ENCODE measurements at places on chromosomes 7 and 10.

- DNase-seq: no peak
Measured at GRCh38 chr10:105968666-105969065, 1195.8 kb downstream of the SORCS1 start.

- no peak for DNase-seq
Measured at GRCh38 chr10:132764108-132764507, 21.8 kb downstream of the NKX6-2 start.

DNA sequence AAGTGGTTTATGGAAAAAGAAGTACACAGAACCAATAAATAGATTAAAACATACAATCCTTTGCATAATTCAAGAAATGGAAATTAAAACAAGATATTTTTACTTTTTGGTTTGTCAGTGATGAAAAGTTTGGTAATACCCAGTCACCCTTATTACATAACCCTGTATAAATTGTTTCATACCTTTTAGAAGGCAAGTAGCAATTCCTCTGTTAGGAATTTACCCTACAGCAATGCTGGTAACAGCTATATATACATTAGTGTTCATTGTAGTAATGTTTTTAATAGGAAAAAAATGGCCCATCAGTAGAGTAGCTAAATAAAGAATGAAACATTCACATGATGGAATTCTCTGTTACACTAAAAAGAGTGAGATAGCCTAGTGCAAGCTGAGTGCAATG, 42.7 kb downstream of the PTPN12 start:
- DNase-seq: no peak

DNA sequence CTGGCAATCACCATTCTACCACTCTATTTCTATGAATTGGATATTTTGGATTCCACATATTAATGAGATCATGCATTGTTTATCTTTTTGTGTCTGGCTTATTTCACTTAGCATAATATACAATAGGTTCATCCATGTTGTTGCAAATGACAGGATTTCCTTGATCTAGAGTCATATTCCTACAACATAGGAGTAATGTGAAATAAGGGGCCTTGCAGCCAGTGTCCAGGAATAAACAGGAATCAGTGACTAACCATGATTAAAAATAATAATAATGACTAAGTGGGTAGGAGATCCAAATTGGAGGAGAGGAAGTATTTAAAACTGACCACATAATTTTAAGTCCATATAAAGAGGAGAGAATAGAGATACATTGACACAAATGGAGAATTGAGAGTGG, 49.9 kb downstream of the SCIN start:
- DNase-seq: no peak

DNA sequence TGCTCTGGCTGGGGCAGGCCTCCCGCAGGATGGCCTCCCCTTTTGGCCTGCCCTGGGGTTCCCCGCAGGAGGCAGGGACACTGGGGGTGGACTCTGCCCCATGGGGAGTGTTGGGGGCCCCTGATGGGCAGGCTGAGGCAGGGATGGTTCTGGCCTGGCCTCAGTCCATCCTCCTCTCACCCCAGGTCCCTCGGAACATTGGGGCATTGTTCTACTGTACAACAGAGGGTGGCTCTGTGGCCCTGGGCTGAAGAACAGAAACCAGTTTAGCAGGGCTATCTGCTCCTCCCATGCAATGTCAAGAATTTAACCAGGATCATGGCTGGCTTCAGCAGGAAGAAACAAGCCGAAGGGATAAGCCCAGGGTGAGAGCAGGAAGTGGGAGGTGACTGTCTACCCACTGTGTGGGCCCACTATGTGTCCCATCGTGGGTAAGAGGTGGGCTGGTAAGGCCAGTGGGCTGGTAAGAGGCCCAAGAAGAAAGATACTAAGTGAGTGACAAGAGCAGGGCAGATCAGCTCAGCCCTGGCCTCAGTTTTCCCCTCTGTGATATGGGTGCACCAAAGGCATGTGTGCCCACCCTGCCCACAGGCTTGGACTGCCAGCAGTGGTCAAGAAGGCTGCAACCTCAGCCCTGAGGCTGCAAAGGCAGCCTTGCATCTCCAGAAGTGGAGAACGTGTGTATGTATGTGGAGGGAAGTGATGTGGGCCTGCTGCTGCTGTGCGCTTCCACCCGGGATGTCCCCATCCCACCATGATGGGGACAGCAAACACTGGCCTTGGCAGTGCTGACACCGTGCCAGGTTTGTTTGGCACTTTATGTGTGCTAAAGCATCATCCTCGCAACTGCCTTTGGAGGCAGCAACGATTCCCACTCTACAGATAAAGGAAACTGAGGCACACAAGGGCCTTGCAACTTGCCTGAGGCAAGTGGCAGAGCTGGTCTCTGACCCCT, 138.9 kb downstream of the SH3PXD2A start:
- DNase-seq: no peak

GRCh38 chr7:128937647-128938543, at the start of gene IRF5:
Gene IRF5, plus strand, starts transcription at chr7:128937927. Its CDS starts 4,155 bp downstream, at chr7:128942082.
- peak; percentile 68 for DNase-seq

DNA sequence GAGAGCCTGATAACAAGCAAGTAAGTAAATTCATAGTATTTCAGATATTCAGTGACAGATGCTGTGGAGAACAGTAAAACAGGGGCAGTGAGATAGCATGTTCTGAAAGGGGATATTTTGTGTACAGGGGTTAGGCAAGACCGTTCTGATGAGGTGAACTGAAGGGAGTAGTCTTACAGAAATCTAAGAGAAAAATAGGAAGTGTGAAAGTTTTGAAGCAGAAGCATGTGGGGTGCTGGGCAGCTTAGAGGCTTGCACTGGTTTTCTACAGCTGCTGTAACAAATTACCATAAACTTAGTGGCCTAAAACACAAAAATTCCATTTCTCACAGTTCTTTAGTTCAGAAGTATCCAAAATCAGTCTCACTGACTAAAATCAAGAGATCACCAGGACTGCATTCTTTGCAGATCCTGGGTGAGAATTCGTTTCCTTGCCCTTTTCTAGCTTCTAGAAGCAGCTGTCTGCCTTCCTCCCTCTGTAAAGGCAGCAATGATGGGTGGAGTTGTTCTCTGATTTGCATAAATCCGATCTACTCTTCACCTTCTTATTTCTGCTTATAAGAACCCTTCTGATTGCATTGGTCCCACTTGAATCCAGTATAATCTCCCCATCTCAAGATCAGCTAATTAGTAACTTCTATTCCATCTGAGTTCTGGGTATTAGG, 7.5 kb upstream of the KLF14 start:
- DNase-seq: no peak

GRCh38 chr7:128324368-128324680, 19.4 kb downstream of the RBM28 start:
- no peak for DNase-seq

DNA sequence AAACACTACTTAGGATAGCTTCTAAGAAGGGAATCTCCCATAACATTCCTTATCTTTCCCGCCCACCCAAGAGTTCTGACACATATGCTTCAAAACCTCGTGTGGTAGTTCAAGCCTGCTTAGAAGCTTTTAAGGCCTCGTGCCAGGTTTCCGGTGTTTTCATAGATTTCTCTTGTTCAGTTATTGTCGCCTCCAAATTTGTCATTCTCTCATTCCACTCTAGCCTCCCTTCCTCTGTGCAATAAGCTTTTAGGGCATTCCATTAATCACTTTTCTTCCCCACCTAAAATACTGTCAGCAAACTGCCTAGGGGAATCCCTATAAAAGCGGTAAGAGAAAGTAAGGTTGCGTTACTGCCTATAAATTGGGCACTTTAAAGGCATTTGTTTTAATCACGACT, 718 bp upstream of the BPGM start:
- no peak for DNase-seq

GRCh38 chr10:125041856-125042506, 100.1 kb downstream of the ZRANB1 start:
- DNase-seq: no peak

DNA sequence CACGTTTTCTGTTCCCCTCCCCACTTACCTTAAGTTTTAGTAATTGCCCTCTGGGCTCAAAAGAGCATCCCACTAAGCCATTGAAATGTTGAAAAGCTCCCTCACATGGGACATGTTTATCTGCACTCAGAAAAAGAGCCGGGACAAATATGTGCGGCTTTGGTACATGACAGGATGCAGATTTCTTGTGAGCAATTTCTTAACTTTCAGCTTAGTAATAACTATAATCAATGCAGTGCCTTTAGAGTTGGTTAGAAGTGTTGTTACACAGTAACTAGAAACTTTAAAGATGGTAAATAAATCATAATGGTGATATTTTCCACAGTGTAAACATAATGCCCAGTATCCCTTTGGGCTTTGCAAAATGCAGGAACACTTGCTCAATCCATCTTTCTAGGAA, 89.2 kb downstream of the ZNF365 start:
- DNase-seq: no peak

DNA sequence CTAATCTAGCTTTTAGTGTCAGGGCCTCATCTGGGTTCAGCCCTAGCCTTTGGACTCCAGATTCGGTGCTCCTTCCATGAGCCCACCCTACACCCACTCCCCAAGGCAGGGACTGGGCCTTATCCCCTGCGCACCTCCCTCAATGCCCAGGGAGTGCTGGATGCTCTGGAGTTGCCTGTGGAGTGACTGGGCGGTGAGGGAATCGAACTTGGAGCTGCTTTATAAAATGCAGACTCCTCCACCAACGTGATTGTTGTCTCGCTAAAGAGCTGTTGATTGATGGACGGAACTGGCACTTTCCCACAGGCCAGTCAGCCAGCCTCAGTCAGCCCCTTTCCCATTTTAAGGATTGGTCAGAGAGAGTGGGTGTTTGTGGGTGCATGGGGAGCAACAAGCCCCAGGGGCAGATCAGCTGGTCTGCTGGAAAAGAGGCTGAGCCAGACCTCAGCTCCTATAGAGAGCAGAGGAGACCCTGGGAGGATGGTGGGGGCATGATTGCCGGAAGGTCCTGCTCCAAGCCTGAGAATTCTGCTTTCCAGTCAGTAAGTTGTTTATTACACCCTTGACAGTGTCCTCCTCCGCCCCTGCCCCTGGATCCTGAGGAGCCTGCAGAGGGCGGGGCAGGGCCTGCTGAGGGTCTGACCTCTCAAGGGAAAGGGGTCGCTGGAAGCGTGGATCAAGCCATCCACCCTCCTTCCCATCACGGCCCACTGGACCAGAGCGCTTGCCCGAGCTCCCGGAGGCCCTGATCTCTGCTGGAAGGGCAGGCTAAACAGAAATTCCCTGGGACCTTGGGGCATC, 16.7 kb downstream of the UNC5B start:
- DNase-seq: no peak

DNA sequence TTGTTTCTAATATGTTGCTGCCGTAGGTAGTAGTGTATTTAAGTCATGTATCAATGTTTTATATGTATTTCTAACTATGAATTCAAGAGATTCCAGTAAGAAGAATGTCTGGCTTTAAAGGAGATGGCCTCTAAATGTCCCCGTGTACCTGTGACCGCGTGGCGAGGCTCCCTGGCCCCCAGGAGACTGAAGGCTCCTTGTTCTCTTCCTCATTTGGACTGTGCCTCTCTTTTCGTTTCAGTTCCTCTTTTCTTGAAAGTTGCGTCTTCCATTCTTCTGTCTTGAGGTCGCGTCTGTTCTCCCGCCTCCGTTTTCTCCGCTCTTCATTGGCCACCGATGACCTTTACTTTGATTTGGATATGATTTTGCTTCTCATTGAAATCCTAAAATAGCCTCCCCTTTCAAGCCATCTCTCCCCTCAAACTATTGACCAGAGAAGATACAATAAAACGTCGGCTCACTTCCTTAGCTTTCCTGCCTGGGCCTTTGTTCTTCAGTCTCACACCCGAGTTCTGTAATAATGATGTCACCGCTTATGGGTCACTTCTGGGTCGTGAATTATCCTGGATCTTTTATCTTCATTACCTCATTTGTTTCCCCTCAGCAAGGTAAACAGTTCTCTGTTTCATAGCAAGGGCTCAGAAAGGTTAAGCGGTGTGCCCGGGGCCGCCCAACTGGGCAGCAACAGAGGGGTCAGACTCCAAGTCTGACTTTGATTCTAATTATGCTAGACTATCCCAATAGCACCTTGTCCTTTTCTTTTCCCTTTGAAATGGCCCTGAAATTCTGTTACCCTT, 28.7 kb downstream of the WIPI2 start:
- peak; percentile 78 for DNase-seq

All from stimulated activated naive B cell treated with anti-CD40 and anti-IgM and Interleukin-4, amounts not matched to agents 10 μg/mL and 1 μg/mL and 100 μg/mL, for 72 hours (primary cell).